ENCODE measurements at places on chromosomes 2 and 18.

GRCh38 chr2:210663631-210664089, 107.3 kb downstream of the CPS1 start:
- no peak for DNase-seq

DNA sequence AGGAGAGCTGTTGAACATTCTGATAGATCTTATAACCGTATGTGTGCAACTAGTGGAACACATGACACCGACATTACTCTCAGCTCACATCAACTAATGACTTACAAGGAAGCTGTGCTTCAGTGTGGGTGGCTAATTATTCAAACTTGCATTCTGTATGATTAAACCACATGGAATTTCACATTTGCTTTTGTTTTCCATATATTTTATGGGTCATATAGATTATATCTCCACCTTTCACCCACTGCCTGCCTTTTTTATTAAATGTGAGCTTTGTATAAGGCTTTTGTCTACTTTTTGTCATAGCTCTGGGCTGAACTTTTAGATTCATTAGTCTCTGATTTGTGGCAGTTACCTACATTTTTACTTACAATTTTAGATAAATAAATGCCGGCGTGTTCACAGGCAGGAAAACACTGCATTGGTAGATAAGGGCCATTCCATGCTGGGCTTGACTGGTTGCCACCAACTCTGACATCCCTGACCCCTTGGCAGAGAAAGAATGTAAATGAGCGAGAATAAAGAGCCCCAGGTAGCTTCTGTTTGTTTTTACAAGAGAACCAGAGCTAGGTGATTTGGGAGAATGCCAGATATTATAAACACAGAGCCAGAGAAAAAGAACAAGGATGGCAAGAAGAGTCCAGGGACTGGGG, 35.7 kb downstream of the LYPD6 start:
- no peak for DNase-seq

- no peak for DNase-seq
Measured at GRCh38 chr2:135818937-135819610, 17.9 kb downstream of the LCT start.

GRCh38 chr2:161033059-161033660, 127.1 kb upstream of the TANK start:
- DNase-seq: no peak

DNA sequence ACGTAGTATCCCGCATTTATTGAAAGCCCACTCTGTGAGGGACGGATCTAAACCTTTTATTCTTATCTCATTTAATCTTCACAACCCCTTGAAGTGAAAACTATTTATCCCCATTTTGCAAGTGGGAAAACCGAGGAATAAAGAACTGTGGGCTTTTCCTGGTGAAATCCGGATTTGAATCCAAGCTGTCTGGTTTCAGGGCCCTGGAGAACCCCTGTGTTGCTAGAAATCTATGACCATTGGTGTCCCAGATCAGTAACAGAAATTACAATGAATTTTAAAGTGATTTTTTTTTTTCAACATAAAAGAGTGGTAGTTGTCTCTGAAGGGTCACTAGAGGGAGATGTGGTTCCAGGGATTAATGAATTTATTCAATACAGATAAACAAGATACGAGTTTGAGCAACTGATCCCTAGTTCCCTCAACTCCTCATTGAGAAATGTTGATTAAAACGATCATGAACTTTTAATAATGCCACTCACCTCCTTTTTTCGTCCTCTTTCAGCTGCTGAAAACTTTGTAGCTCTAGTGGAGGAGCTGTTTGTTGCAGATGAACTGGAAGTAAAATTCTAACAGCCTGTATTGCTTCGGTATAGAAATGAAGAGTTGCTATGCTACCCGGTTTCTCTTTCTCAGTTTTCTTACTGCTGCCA, 940 bp downstream of the XRCC5 start:
- no peak for DNase-seq

DNA sequence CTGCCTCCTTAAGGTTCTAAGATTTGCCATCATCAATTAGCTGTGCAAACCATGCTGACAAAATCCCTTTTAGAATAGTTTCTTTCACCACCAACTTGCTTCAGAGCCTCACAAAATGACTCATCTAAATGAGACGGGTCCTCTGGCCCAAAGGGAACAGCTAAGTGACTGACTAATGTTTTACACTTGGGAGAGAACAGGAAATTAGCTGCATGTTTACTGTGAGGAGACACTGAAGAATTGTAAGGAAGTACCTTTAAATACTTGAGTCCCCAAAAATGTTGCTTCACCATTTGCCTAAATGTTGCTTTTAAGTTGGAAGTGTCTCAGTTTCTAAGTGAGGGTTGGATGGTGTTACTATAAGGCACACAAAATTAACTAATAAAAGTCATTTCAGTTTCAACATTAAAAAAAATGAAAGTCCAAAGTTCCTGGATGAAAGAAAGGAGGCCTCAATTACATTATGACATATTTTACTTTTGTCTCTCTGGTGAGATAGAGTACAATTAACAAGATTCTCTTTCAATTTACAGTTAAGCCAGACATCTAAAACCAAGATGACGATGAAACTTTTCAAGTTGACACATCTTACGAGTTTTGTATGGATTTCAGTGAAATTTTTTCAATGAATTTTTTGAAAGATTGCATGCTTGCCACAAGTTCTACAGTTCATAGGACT, 229.1 kb upstream of the FN1 start:
- DNase-seq: no peak

DNA sequence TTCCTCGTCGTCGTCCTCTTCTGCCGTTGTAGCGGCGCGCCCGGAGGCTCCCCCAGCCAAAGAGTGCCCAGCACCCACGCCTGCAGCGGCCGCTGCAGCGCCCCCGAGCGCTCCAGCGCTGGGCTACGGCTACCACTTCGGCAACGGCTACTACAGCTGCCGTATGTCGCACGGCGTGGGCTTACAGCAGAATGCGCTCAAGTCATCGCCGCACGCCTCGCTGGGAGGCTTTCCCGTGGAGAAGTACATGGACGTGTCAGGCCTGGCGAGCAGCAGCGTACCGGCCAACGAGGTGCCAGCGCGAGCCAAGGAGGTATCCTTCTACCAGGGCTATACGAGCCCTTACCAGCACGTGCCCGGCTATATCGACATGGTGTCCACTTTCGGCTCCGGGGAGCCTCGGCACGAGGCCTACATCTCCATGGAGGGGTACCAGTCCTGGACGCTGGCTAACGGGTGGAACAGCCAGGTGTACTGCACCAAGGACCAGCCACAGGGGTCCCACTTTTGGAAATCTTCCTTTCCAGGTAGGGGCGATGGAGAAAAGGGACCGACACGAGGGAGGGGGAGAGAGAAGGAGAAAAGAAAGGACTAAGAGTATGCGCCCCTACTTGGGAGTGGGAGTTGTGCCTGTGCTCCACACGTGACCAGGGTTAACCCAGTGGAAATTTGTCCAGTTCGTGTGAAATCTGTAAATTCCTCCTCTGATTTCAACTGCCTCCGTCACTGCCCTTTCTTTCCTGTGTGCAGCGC, 800 bp downstream of the HOXD13 start:
- no peak for DNase-seq

- no peak for DNase-seq
Measured at GRCh38 chr2:114729026-114729425, 286.6 kb downstream of the DPP10 start.

GRCh38 chr18:62616331-62616805, 93.5 kb downstream of the ZCCHC2 start:
- no peak for DNase-seq

DNA sequence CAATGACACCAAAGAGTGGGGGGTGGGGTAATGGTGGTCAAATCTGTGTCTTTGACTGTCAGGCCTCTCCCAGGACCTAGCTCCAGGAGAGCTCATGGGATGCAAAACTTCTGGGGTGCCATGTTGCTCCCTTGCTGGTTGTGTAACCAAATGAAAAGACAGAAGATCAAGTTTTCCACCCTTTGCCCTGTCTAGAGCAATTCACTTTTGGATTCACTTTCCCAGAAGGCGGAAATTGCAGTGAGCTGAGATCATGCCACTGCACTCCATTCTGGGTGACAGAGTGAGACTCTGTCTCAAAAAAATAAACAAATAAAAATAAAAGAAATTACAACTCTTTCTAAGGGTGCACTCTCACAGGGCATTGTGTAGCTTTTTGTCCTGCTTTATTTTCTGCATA, 34.9 kb upstream of the PLA2R1 start:
- no peak for DNase-seq

GRCh38 chr2:23230885-23231284, 154.1 kb upstream of the KLHL29 start:
- no peak for DNase-seq

DNA sequence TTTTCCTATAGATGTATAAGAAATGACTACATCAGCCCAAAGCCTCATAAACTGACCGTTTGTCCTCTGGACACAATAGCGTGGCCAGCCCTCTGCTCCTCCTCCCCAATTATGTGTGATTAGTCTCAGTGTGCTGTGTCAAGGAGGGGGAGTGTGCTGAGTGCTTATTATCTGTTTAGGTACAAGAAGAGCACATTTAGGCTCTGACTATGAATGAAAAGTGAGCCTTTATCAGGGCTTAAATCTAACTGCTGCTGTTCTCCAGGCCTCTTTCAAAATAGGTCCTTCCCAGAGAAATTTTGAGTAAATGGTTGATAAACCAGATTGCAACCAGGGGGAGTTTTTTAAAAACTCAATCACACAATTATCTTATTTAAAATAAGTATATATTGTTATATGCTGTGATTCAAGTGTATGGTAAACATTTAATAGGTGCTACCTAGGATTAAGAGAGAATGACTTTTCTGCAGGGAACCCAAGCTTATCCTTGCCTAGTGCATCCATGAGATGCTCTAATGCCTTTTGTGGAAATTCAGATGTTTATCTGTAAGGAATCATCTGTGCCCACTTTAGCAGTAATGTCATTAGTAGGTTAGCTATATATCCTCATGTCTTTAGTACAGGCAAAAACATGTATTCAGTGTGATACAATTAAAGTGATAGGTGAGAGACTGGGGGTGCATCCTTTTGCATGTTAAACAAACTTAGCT, 168.7 kb upstream of the SIX3 start:
- no peak for DNase-seq

DNA sequence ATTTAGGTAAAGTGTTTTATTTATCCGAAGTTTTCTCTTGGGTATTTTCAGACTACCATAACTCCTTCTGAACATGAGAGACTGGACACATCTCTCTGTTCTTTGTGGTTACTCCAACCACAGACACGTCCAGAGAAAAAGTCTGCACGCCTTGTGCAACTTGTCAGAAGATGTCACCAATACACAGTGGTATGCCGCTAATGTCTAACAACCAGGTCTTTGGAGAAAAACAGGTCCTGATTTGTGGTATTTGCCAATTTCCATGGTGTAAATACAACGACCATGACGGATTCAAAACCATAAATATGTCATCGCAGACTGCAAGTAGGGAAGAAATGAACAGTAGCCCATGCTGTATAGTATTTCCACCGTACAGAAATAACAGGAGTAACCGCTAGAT, 620.6 kb upstream of the ID2 start:
- no peak for DNase-seq

DNA sequence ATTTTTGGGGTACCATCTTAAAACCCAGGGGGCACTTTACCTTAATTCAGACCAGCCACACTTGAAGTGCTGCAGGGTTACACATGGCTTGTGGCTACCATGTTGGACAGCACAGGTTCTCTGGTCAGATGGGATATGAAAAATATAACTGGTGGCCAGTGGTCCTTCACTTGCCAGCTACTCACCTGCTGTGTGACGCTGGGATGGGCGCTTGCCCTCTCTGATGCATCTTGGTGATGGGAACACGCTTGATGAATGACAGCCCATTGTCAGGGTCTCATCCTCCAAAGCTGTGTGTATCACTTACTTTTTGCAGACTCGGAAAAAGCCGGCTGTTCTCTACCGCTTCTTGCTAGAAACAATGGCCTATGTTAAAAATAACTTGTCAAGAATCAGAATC, 22.5 kb downstream of the HJURP start:
- no peak for DNase-seq

All from right cardiac atrium (tissue), 5 donors.